AG09309 (cell line): ENCODE measurements at places on chromosomes 4 and X.

GRCh38 chr4:80229590-80229989 is 32.3 kb downstream of the PRDM8 start:
- DNase-seq = no peak

- DNase-seq = no peak
Measured at GRCh38 chrX:153395613-153396319, 5.4 kb downstream of the PNMA6E start.

GRCh38 chrX:80282535-80282934 is 137.7 kb upstream of the TENT5D start:
- DNase-seq = no peak

- no peak for DNase-seq
Measured at GRCh38 chr4:4203688-4204400, 22.9 kb downstream of the OTOP1 start.

GRCh38 chrX:135498236-135498635 is 22.2 kb upstream of the INTS6L start:
- no peak for DNase-seq

DNA sequence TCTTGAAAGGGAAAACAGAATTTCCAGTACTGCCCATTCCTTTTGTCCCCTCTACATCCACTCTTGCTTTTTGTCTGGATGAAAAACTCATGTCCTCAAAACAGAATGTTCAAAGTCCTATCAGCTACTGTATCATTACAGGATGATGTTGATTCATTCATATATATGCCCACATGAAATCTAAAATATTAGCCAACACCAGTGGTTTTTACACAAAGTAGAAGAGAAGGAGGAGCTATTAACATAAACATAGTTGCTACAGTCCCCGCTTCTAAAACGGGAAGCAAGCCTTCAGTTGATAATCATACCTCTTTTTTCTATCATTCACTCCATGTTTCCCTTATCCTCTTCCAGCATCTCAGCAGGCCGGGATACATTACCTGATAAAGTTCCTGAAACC is 7.7 kb upstream of the THOC2 start:
- no peak for DNase-seq

GRCh38 chrX:41435708-41436107 is 11.4 kb upstream of the NYX start:
- no peak for DNase-seq

- DNase-seq = no peak
Measured at GRCh38 chrX:121562616-121563015, 515.2 kb downstream of the GLUD2 start.

DNA sequence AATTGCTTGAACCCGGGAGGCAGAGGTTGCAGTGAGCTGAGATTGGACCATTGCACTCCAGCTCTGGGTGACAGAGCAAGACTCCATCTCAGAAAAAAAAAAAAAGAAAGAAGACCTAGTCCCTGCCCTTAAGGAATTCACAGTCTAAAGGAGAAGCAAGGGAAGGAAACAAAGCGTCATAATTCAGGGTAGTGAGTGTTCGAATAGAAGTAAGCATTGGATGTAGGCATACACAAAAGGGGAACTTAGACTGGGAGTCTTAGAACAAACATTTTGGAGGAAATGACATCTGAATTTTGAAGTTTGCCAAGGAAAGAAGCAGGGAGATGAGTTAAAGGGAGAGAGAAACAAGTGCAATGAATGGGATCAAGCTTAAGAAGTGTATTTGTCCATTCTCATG is 32.4 kb downstream of the PPM1K start:
- no peak for DNase-seq

DNA sequence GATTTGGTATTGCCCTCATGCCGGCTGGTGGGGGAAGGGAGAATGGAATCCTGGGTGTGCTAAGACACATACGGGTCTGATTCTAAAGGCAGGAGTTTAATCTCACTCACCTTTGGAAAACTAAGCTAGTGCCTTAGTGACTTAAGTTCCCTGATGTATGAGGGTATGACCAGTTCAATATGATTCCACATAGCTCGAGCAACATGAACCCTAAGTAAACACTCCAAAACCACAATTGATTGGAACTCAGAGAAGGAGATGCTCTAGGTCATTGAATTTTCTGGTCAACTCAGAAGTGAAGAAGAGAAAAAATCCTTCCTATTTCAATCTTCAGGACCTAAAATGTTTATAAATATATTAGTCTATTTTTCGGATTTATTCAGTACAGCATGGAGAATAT is 420.1 kb upstream of the INTU start:
- DNase-seq = no peak

GRCh38 chr4:19725130-19725529 is 526.6 kb upstream of the SLIT2 start:
- DNase-seq = no peak

DNA sequence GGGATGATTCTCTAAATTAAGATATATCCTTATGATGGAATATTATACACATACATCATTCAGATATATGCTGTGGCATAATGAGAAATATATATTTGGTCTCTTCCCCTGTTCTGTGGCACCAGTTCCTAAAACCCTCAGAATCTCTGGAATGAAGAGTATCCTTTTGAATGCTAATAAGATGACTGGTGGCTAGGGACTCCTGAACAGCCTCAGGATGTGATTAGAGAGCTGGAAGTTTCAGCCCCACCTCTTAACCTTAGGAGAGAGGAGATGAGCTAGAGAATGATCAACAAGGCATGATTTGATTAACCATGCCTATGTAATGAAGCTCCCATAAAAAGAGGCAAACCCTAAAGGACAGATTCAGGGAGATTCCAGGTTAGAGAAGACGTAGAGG is 632.0 kb downstream of the IQCM start:
- DNase-seq = no peak

DNA sequence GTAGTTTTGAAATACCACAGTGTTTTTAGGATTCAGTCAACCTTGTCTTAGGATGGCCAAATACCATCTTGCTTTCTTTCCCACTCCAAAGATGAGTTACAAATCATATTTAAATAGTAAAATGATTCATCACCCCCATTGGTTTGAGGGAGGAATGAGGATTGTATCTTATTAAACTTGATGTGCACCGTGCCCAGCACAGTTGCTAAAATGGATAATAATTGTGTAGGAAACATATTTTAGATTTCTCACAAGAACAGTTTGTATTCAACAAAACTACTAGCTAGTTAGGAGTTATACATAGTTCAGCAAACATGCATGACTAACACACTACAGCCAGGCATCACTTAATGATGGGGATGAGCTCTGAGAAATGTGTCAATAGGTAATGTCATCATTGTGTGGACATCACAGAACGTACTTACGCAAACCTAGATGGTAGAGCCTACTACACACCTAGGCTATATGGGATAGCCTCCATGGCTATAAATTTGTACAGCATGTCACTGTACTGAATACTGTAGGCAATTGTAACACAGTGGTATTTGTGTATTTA is 245.4 kb downstream of the FBXW7 start:
- no peak for DNase-seq

- no peak for DNase-seq
Measured at GRCh38 chr4:12411072-12411471, 982.4 kb upstream of the HS3ST1 start.

DNA sequence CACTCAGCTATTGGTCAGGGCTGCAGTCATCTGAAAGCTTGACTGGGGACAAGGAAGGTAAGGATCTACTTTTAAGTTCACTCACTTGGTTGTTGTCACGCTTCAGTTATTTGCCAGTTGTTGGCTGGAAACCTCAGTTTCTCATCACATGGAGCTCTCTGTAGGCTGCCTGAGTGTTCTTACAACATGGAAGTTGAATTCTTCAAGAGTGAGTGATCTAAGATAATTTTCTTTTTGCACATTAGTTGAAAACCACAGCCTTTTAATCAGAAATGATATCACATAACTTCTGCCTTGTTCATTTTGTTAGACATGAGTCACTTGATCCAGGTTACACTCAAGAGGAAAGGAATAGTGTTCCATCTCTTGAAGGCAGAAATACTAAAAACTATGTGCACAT is 552.7 kb downstream of the RAPGEF2 start:
- no peak for DNase-seq

GRCh38 chr4:10506077-10506476 is 48.9 kb upstream of the ZNF518B start:
- no peak for DNase-seq

- no peak for DNase-seq
Measured at GRCh38 chr4:25827373-25827772, 35.4 kb downstream of the SEL1L3 start.

DNA sequence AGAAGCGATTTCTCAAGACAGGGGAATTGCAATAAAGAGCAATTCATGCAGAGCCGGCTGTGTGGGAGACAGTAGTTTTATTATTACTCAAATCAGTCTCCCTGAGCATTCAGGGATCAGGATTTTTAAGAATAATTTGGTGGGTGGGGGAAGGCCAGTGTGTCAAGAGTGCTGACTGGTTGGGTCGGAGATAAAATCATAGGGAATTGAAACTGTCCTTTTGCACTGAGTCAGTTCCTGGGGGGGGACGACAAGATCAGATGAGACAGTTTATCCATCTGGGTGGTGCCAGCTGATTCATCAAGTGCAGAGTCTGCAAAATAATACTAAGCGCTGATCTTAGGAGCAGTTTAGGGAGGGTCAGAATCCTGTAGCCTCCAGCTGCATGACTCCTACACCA is 502.4 kb downstream of the NLGN4X start:
- DNase-seq = no peak

GRCh38 chr4:47577779-47578553 is 92.9 kb downstream of the ATP10D start:
- no peak for DNase-seq

DNA sequence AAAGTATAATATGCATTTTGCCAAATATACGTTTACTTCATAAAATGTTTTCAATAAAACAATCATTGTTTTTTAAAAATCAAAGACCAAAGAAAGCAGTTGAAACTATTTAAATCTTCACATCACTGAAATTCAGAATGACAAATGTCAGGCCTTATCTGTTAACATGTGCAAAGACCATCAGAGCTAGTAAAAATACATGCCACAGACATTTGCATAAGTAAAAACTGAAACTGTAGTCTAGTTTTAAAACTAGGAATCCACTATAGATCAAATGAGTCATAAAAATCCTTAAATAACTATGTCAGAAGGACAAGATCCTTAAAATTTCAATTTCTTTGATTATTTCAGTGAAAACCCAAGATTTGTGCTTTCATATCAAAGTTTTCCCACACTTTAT is 24.8 kb downstream of the KLHL15 start:
- no peak for DNase-seq

DNA sequence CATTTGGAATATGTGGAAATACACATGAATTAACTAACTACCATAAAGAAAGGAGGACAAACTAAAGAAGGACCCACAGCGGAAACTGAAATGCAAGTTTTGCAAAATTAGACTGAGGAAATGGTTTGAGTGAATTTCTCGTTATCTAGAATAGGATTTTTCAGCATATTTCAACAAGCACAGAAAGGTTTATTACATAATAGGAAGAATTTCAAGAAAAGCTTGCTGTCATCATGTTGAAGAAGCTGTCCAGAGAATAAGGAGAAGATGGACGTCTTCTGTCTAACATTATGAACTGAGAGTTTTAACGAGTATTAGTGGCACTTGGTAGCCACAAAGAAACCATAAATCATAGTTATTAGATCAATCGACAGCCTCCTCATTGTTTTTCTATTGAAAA is 45.0 kb downstream of the TEC start:
- no peak for DNase-seq

DNA sequence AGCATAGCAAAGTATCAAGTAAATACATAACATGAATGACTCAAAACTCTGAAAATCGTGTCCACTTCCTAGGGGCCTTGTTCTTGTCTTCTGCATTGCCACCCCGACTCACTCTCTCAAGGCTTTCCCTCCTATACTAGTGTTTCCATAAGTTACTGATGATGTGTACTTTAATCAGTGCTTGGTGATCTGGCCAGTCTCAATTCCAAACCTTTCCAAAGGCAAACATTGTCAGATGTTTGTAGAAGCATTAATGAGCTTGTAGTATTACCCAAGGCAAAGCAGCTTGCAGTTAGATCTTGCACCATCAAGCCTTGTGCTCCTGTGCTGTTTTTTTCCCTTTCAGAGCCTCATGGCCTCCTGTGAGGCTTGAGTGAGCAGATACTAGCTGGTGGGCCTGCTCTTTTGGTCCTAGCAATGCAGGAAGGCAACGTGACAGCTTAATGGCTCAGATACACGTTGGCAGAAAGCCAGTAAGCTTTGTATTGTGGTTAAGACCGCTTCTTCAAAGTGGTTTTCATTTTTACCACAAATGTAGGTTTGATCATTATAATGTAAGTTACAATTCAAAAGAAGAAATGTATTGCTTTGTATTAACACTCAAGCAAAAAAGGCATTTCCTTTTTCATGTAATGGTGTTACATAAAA is 51.8 kb downstream of the RBPJ start:
- no peak for DNase-seq

DNA sequence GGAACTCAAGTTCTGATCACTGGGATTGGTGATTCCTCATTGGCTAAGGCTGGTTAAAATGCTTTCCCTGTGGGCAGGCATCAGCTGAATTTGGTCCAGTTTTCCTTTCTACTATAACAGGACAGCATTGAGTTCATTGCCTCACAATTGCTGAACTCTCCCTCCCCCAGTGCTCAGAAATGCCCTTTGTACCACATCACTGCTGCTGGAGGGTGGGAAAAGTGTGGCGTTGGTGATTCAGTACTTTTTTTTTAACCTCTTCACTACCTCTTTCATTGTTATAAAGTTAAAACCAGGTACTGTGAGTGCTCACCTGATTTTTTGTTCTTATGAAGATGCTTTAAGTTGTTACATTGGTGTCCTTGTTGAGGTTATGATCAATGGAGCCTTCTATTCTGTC is 69.3 kb upstream of the IL2 start:
- no peak for DNase-seq

GRCh38 chrX:2627272-2627867 is 63.7 kb upstream of the CD99 start:
- DNase-seq = no peak

GRCh38 chrX:16664074-16664473 is 14.1 kb downstream of the S100G start:
- no peak for DNase-seq

GRCh38 chrX:30219372-30219771 is 4.0 kb downstream of the MAGEB2 start:
- DNase-seq = no peak

DNA sequence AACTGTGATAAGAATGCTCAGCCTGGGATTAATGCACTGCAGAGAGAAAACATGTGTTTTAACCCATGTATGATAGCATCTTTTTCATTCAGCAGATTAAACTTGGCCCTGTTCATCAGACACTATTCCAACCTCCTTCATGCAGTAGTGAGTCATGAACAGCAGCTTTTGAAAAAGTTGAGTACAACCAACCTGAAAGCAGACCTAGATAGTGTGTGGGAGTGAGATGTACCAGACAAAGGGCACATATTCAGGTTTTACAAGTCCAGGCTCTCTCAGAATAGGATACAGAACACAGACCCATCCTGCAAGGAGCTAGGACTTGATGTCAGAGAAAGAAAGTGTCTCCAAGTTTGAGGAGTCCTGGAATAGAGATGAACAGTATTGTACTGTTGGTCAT is 237.3 kb upstream of the STS start:
- no peak for DNase-seq

DNA sequence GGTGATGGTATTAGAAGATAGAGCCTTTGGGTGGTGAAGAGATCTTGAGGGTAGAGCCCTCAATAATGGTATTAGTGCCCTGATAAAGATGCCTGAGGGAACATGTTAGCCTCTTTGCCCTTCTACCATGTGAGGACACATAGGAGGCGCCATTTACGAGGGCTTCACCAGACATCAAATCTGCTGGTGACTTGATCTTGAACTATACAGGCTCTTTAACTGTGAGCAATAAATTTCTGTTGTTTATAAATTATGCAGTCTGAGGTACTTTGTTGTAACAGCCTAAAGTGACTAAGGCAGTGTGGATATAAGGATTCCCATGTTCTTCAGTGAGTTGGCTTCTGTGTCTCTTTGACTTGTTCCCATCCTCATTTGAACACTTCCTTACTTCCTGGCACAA is 11.8 kb downstream of the MOB1B start:
- DNase-seq = no peak
